ENCODE measurements at places on chromosomes 16 and 17. TPM values are rescaled to one million over a fixed set of nuclear protein-coding genes. Genes with fewer than 3 reads are reported as not detected.

DNA sequence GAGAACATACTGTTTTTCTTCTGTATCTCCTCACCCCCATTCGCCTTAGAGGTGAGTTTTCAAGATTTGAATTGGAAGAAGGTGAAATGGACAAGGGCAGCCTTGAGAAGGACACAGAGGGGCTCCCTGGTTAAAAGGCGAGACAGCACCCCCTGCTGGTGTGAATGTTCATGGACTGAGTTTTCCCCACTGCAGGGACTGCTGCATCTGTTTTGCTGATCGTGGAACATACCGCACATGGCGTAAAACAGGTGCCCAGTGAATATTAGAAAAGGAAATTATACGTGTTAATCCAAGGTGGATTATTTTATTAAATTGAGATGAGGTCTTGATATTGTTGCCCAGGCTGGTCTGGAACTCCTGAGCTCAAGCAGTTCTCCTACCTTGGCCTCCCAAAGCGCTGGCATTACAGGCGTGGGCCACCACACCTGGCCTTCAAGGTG, 54.5 kb downstream of the NDE1 start:
- no peaks in the 10 kb centered on the region for H3K27me3 ChIP-seq
- DNase-seq: no peak
- H3K4me1 ChIP-seq: no peaks in the 10 kb centered on the region
- no peak overlapping the region for H3K4me3 ChIP-seq

GRCh38 chr16:71775949-71776348, 32.7 kb downstream of the AP1G1 start:
- H3K36me3 ChIP-seq: peaks cover 15% of the 10 kb centered on the region
- H3K27ac ChIP-seq: peak overlapping the region; percentile 44
- DNase-seq: peak; percentile 15
- H3K4me1 ChIP-seq: peaks cover 9% of the 10 kb centered on the region
- H3K4me3 ChIP-seq: no peak overlapping the region

DNA sequence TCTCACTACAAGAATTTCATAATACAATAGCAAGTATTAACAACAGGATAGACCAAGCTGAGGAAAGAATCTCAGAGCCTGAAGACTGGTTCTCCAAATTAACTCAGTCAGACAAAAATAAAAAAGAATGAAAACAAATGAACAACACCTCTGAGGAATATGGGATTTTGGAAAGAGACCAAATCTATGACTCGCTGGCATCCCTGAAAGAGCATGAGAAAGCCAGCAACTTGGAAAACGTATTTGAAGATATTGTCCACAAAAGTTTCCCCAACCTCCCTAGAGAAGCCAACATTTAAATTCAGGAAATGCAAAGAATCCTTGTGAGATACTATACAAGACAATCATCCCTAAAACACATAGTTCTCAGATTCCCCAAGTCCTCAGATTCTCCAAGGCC, 20.9 kb downstream of the NLRP1 start:
- H3K4me3 ChIP-seq: no peak overlapping the region
- no peaks in the 10 kb centered on the region for H3K27me3 ChIP-seq
- H3K27ac ChIP-seq: no peak overlapping the region
- no peak for DNase-seq
- peaks cover 8% of the 10 kb centered on the region for H3K36me3 ChIP-seq
- no peaks in the 10 kb centered on the region for H3K4me1 ChIP-seq

DNA sequence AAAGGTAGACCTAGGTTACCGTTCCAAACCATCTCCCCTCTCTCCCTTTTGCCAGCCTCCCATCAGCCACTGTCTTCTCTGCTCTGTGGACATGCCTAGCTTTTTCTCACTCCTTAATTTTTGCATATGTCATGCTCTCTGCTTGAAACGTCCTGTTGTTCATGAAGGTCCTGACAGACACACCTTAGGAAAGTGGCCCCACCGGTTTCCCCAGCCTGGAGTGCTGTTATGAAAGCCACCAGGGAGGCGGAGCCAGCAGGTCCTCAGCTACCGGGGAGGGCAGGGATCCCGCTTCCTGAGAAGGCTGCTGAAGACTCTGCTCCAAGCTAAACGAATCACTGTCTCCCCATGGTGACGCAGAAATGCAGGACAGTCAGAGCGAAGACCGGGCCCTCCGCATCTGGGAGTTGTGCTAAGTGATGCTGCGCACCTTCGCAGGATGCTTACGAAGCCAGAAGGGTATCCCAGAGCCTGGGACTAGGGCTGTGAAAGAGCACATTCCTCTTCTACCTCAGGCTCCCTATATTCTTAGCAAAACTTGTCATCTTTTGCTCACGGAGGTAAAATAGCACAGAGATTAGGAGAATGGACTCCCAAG, 2.3 kb upstream of the SLC16A11 start:
- peak overlapping the region; percentile 58 for H3K4me3 ChIP-seq
- no peaks in the 10 kb centered on the region for H3K36me3 ChIP-seq

DNA sequence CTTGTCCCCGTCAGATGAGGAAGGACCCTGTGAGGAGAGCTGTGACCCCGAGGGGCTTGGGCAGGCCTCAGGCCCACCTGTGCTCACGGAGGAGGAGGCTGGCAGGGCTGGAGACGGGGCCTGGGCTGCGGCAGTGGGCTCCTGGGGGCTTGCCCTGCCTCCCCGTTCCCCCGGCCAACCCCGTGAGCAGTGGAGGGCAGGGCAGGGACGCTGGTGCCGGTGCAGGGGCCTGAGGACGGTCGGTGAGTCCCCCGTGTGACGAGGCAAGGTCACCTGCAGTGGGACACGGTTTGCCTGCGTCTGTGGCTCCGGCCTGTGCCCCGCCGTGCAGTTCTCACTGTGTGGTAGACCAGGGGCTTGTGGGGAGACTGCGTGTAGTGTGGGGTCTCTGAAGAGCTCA, 8.3 kb upstream of the RHOT2 start:
- H3K4me3 ChIP-seq: no peak overlapping the region
- peaks cover 3% of the 10 kb centered on the region for H3K4me1 ChIP-seq
- DNase-seq: no peak

GRCh38 chr17:1865252-1866037, 35.6 kb downstream of the RPA1 start:
- H3K27me3 ChIP-seq: no peaks in the 10 kb centered on the region
- no peak overlapping the region for H3K4me3 ChIP-seq
- no peak overlapping the region for H3K27ac ChIP-seq

- H3K4me1 ChIP-seq: no peaks in the 10 kb centered on the region
- DNase-seq: no peak
- no peak overlapping the region for H3K4me3 ChIP-seq
Observed at GRCh38 chr17:62804025-62804424, 4.1 kb downstream of the MARCHF10 start.

DNA sequence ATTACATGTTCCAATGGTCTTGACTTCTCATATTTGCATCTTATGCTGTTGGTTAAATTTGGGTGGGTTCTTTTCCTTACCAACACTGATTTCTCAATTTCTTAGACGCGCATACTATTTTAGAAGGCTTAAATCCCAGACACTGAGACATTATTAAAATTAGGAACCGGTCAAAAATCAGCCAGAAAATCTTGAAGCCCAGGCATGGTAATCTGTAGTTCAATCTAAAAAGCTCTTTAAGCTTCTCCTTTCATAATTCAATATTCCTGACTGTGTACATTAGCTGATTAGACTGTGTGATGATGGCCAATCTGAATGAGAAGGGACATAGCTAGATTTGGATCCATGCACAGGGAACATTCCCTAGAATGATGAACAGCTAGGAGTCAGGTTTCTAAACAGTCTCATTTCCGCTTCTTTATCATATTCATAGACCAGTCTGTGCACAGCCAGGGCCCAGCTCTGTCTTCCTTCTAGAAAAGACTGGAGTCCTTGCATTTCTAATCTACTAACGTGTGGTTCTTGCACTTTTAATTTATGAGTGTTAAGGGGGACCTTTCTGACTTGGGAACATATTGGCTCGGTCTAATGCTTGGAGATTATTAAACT, 189.3 kb downstream of the AATF start:
- no peaks in the 10 kb centered on the region for H3K36me3 ChIP-seq
- H3K27me3 ChIP-seq: no peaks in the 10 kb centered on the region
- H3K4me3 ChIP-seq: no peak overlapping the region
- H3K4me1 ChIP-seq: no peaks in the 10 kb centered on the region

- H3K27ac ChIP-seq: peak overlapping the region; percentile 87
- no peaks in the 10 kb centered on the region for H3K27me3 ChIP-seq
- H3K4me1 ChIP-seq: peaks cover 17% of the 10 kb centered on the region
- no peak for DNase-seq
Observed at GRCh38 chr17:3722716-3723115, 987 bp upstream of the HASPIN start.

Gene ZNF594
- total RNA-seq: 12.1 TPM

Gene ERBB2
- 7.0 TPM for total RNA-seq

Gene NPIPB9
- total RNA-seq: 1.6 TPM

Measured in GM12878 (cell line).